Panc1 (cell line): ENCODE measurements at places on chromosomes 13 and 19. TPM values are rescaled to one million over a fixed set of nuclear protein-coding genes. Genes with fewer than 3 reads are reported as not detected.

- no peaks in the 10 kb centered on the region for H3K4me1 ChIP-seq
- H3K36me3 ChIP-seq = no peaks in the 10 kb centered on the region
- DNase-seq = no peak
- H3K27ac ChIP-seq = no peak overlapping the region
Observed at GRCh38 chr13:32098272-32098671, 66.7 kb downstream of the FRY start.

Gene ZNF415
- not detected for total RNA-seq

DNA sequence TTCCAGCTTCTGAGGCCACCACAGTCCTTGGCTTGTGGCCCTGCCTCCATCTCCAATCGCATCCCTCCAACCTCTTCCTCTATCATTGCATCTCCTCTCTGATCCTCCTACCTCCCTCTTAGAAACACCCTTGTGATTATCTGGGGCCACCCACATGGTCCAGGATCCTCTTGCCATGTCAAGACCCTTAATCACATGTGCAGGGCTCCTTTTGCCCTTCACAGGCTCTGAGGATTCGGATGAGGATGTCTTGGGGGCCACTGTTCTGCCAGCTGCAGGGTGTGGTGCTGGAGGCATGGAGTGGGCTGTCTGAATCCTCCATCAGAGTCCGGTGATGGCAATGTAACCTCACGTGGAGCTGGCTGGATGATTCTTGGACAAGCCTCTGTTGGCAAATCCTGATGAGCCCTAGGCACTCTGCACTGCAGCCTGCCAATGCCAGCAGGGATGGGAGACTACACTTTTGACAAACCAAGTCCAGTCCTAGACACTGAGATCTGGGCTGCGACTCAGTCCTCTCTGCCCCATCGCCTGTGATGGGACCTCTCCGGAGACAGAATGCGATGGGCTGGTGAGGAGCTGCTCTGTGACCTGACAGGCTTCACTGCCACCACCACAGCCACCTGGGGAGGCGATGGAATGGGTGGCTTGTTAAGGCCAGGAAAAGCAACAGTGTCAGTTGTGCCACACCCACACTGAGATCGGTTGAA, 61.2 kb downstream of the CCDC70 start:
- DNase-seq = no peak
- H3K4me3 ChIP-seq = no peak overlapping the region
- no peaks in the 10 kb centered on the region for H3K36me3 ChIP-seq
- H3K4me1 ChIP-seq = no peaks in the 10 kb centered on the region
- H3K27me3 ChIP-seq = no peaks in the 10 kb centered on the region
- H3K27ac ChIP-seq = no peak overlapping the region

DNA sequence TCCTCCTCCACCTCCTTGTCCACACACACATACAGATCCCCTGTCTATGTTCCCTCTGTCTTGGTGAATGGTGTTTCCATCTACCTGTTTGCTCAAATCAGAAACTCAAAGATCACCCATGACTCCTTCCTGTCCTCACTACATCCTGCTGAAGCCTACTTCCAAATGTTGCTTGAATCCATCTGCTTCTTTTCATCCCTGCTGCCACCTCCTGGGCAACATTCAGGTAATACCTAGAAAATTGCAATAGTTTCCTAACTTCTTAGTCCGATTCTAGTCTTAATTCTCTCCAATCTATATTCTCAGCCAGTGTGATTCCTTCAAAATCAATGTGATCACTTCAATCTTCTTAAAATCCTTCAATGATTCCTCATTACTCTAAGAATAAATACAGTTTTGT, 155.5 kb upstream of the STARD13 start:
- no peak for DNase-seq
- no peaks in the 10 kb centered on the region for H3K36me3 ChIP-seq
- H3K4me1 ChIP-seq = no peaks in the 10 kb centered on the region
- H3K4me3 ChIP-seq = no peak overlapping the region

Gene ADGRE3
- not detected for total RNA-seq

DNA sequence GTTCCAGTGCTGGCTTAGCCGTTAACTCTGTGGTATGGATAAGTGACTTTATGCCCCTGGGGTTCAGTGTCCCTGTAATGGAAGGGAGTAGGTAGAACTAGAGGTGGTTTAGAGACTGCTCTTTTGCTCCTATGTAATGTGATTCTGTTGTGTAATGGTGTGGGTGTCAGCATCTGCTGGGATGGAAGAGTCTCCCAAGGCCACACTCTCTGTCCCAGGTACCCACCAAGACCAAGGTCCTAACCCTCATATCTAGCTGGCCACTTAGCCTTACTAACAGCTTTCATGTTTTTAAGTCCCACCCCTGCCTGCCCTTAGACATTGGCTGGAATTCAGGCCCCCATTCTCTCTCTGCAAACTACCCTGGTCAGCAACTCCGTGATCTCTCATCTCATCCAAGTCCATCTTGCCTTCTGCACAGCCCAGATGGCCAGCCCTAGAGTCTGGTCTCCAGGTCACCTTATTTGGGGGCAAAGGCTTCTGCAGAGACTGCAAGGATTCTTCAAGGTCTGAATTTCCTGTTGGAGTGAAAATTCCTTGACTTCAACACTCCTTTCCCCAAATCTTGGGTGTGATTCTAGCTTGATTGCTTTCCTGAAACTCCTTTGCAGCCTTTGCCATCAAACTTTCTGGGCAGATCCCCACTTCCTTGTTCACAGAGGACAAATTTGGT, 48.4 kb downstream of the SERP2 start:
- H3K36me3 ChIP-seq = no peaks in the 10 kb centered on the region
- H3K27me3 ChIP-seq = no peaks in the 10 kb centered on the region

Gene PRTN3
- total RNA-seq = 1.5 TPM

DNA sequence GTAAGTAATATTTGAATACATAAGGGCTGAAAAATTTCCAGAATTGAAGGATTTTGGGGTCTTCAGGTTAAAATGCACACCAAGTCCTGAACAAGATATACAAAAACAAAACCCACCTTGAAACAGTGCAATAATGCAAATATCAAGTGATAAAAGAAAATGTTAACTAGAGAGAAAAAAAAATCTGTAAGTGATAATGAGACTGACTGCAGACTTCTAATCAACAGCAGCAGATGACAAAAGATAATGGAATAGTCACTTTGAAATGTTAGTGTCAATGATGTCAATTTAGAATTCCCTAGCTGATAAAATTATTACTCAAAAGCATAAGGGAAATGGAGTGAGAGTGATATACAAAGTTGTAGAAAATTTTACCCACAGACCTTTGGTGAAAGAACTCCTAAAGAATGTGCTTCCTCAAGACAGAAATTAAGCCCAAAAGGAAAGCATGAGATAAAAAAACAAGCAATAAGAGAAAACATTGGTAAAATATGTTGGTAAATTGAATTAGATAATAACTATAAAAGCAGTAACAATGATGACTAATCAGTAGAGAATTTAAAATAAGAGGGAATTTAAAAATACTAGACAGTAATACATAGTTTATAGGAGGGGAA, 12.4 kb upstream of the DGKH start:
- H3K4me3 ChIP-seq = no peak overlapping the region
- H3K27me3 ChIP-seq = no peaks in the 10 kb centered on the region
- H3K27ac ChIP-seq = no peak overlapping the region
- H3K4me1 ChIP-seq = no peaks in the 10 kb centered on the region
- no peaks in the 10 kb centered on the region for H3K36me3 ChIP-seq

DNA sequence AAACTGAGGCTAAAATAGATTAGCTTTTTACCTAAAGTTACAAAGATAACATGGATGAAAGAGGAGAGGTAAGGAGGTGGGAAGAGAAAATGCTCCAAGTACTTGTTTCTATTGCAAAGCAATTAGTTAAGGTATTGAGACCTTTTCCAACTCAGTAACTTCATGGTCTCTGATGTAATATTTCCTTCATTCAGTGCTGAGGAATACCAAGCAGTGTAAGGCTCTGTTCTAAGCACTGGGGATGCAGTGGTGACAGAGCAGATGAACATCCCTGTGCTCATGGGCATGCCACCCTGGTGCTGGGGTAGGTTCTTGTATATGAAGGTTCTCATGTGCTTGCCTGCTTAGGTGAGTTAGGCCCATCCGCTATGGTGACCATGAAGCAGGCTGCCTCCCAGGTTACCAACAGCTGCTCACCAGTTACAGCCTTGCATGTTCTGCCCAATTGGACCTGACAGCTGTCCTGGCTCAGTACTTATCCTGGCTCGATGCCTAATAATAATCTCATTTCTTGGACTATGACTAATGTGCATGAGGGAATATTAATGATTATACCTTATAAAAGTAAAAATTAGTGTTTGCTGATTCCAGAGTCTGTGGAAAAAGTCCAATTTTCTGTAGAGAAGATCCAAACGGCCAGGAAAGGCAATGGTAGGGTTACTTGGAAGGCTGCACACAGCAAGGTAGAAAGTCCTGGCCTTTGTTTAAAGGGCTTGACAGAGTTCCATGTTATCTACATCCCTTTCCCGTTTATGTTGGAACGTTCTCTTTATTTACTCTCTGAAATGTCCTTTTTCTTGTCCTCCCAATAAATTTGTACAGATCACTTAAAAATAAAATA, 48.3 kb downstream of the LATS2 start:
- no peak overlapping the region for H3K27ac ChIP-seq
- no peak overlapping the region for H3K4me3 ChIP-seq
- no peak for DNase-seq
- no peaks in the 10 kb centered on the region for H3K27me3 ChIP-seq
- peaks cover 29% of the 10 kb centered on the region for H3K4me1 ChIP-seq
- H3K36me3 ChIP-seq = no peaks in the 10 kb centered on the region

Gene ATP8B3
- 67.7 TPM for total RNA-seq

Gene GJA3
- total RNA-seq = 11.6 TPM

DNA sequence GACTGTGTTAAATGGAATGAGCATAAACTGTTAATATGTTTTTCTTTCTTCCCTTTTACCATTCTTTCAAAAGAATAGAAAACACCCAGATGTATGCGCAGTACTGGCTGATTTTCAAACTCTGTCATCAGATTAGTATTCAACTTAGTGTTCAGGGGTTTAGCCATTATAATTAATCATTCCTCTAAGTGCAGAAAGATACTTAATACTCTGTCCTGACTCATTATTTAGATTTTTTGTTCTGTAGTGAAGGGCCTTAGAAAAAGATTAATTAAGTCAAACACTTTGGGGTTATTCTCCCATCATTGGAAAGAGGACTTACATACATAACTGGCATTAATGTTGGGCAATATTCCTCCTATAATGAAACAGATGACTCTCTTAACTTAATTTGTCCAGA, 1316.7 kb upstream of the SLC10A2 start:
- H3K4me3 ChIP-seq = no peak overlapping the region
- no peaks in the 10 kb centered on the region for H3K27me3 ChIP-seq
- no peaks in the 10 kb centered on the region for H3K4me1 ChIP-seq
- DNase-seq = no peak

- peaks cover 9% of the 10 kb centered on the region for H3K36me3 ChIP-seq
- H3K27ac ChIP-seq = peak overlapping the region; percentile 94
- no peaks in the 10 kb centered on the region for H3K27me3 ChIP-seq
- H3K4me1 ChIP-seq = peaks cover 32% of the 10 kb centered on the region
- no peak for DNase-seq
Observed at GRCh38 chr13:113491418-113491883, 940 bp upstream of the DCUN1D2 start.

DNA sequence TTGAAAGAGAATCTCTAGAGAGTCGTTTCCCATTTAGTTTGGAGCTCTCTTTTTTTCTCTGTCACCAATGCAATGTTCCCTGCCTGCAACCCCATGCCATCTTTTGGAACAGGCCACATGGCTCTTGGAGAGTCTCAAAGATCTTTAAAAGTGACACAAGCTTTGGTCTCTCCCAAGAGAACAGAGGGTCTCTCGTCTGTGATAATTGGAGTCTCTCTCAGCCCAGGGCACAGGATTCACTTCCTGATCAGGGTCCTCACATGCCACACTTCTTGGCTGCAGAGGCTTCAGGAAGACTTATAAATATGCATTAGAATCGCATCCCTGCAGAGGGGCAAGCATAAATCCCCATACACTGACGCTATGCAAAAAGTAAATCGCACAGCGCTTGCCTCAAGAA, 240.5 kb downstream of the IRS2 start:
- no peaks in the 10 kb centered on the region for H3K4me1 ChIP-seq
- no peak for DNase-seq
- H3K36me3 ChIP-seq = no peaks in the 10 kb centered on the region

GRCh38 chr19:53161123-53161522, 2.3 kb upstream of the ZNF347 start:
- H3K4me1 ChIP-seq = peaks cover 5% of the 10 kb centered on the region; the same call in 1 of the 2 replicates
- H3K4me3 ChIP-seq = no peak overlapping the region
- no peak overlapping the region for H3K27ac ChIP-seq
- no peaks in the 10 kb centered on the region for H3K27me3 ChIP-seq
- no peak for DNase-seq

Gene ELSPBP1
- not detected for total RNA-seq

DNA sequence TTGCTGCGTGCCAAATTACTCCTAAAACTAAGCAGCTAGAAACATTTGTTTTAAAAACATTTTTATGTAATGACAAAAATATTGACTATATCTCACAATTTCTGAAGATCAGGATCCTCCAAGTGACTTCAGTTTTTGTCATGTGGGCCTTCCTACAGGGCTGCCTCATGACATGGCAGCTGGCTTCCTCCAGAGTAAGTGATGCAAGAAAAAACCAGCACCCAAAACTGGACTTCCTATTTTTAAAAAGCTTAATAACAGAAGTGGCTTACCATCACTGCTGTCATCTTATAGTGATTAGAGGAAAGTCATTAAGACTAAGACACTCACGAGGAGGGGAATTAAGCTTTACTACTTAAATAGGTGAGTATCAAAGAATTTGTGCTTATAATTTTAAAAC, 681.7 kb downstream of the PCDH17 start:
- H3K27me3 ChIP-seq = no peaks in the 10 kb centered on the region
- no peak for DNase-seq
- H3K36me3 ChIP-seq = no peaks in the 10 kb centered on the region

Gene C1QTNF9
- total RNA-seq = not detected

DNA sequence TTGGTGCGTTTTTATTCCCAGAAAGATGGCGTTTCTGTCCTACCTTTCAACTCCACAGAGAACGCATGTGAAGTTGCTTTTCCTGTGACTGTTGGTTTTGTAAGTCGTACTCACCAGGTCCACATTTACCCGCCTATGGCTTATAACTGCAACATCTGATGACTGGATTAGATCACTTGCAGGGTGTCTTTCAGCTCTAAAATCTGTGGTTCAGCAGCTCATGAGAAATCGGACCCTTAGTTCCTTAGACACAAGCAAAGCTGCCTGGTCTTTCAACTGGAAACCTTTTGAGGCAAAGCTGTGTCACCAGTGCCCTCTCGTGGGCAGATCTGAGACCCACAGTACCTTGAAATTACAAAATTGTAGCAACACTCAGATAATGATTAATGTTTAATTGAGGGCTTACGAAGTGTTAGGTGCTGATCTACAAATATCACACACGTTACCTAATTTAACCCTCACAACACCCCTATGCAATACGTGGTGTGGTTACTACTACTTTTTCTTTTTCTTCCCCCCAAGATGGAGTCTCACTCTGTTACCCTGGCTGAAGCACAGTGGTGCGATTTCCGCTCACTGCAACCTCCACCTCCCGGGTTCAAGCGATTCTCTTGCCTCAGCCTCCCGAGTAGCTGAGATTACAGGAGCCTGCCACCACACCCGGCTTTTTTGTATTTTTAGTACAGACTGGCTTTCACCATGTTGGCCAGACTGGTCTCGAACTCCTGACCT, 65.4 kb downstream of the RUBCNL start:
- peak; percentile 32 for DNase-seq
- no peak overlapping the region for H3K4me3 ChIP-seq
- no peaks in the 10 kb centered on the region for H3K4me1 ChIP-seq

Gene SPRED3
- total RNA-seq = 3.8 TPM
